ENCODE measurements at places on chromosomes 5 and 9.

DNA sequence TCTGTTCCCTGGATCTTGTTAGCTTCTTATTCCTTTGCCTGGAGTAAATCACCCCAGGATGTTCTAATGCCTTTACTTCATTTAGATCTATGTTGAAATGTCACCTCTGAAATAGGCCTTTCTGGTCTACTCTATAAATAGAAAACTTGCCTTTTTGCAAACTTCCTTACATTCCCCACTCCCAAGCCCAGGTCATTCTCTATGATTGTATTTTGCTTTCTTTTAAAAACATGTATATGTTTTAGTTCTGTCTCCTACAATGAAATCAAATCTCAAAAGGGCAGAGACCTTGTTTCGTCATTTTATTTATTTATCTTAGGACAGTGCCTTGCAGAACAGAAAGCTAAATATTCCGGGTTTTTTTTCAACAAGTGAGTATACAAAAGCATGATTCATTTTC, 1657.7 kb upstream of the C9orf72 start:
- no peak for DNase-seq

DNA sequence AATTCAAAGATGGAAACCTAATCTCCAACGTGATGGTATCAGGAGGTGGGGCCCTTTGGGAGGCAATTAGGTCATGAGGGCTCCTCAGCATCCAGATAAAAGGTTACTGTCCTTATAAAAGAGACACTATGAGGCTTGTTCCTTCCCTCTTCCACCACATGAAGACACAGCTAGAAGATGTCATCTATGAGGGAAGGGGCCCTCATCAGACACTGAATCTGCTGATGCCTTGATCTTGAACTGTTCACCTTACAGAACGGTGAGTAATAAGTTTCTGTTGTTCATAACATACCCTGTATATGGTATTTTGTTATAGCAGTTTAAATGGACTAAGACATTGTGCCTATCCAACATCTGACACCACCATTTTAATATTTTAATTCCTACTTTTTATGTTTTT, 19.7 kb upstream of the CCNH start:
- DNase-seq = no peak

DNA sequence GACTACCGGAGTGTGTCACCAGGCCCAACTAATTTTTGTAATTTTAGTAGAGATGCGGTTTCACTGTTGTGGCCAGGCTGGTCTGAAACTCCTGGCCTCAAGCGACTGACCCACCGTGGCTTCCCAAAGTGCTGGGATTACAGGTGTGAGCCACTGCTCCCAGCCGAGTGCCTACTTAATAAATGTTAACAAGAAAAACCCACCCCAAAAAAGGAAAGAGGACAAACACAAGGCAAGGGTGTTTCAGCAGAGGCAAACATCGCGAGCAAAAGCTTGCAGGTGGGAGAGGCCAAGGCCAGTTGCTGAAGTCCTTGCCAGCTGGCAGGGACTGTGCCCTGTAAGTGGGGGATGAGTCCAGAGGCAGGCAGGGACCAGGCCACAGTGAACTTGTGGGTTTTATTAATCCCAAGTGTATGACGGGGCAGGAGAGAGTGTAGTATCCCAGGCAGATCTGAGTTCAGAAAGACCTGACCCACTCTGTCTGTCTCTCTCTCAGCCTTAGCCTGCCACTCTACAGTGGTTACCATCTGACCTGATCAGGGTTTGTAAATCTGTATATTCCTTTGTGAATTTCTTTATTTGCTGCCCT, 6.4 kb upstream of the FPGS start:
- no peak for DNase-seq

GRCh38 chr5:151627650-151628049, 36.5 kb upstream of the FAT2 start:
- no peak for DNase-seq

DNA sequence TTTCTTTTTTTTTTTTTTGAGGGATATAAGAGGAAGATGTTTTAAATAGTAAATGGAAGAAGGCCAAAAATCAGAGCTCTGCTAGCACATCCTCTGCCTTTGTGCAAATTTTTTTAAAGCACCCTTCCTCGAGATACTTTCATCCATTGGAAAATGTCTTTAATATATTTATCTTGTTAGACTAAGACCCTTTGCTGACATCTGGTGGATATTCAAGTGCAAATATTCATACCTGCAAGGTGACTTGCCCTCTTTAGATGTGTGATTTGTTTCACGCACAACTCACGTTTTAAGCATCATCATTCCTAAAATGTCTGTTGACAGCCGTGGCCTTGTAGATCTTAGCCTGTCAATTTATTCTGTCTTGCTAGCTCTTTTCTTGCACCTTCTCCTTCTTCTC, 258.5 kb downstream of the AGTPBP1 start:
- no peak for DNase-seq

GRCh38 chr9:14251154-14252071, 62.5 kb downstream of the NFIB start:
- DNase-seq = no peak

DNA sequence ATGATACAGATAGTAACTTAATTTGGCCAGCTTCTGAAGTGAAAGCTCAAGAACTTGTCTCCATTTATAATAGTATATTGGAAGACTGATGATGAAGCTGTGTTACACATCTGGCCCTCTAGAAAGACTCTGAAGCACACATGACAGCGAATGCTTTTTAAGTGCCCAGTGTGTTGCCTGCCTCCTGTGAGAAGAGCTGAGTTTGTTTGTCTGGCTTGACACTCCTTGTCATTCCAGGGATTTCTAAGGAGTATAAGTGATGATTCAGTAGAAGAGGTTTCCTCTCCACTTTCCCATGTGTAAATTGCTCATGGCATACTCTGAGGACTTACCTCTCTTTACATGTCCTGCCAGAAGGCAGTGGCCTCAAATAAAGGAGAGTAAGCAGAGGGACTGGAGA, 30.4 kb upstream of the LRRTM2 start:
- no peak for DNase-seq

GRCh38 chr9:128727640-128728248, 3.8 kb upstream of the ZDHHC12 start:
- no peak for DNase-seq

- DNase-seq = no peak
Measured at GRCh38 chr5:126384985-126385384, 38.2 kb upstream of the GRAMD2B start.

DNA sequence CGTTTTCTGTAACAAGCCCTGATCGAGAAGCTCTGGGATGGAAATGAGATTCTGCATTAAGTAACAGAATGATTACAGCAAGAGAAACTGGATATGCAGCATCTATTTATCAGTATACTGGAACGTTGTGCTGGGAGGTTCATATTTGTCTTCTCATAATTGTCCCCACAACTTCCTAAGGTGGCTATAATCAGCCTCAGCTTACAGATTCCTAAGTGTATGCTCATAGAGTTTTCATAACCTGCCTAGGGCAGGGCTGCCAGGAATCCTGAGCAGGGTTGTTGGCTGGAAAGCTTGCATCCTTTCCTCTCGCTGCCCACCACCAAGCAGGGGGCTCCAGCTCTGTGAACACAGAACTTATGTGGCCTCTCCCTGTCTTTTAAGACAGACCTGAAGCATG, 70.2 kb downstream of the FNBP1 start:
- DNase-seq = no peak
